ENCODE measurements at places on chromosomes 12 and 14.
A peak's percentile ranks its signal among the peaks of the same experiment; 100 is the strongest.

DNA sequence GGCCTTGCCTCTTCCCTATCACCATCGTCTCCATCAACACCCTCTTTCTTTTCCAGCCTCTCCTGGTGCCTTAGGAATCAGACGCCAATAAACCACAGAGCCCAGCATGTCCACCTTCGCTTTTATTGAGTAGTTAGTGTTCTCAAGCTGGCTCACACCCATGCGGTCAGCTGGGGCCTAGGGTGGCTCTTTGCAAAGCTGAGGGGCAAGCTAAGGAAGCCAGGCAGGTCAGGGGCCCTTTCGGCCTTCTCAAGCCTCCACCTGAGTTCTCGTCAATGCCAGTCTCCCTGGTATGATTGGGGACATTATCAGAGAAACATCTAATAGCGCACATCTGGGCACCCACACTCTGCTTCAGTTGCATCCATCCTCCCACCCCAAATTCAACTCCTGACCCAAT is 737 bp upstream of the TEX52 start:
- no peak for DNase-seq

DNA sequence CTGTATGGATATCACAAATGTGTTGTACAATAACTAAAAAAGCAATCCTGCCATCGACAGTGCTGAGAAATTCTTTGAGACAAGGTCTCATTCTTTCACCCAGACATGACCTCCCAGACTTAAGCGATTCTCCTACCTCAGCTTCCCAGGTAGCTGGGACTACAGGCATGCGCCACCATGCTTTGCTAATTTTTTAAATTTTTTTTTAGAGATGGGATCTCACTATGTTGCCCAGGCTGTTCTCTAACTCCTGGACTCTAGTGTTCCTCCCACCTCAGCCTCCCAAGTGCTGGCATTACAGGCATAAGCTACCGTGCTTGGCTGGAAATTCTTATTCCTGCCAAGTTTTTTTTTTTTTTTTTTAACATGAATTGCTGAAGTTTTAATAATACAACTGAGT is 16.5 kb upstream of the NOXRED1 start:
- no peak for DNase-seq

GRCh38 chr12:27192118-27192802 is 51.8 kb upstream of the STK38L start:
- no peak for DNase-seq

- no peak for DNase-seq
Observed at GRCh38 chr12:6211421-6211869, 11.2 kb downstream of the CD9 start.

- no peak for DNase-seq
Observed at GRCh38 chr12:71972441-71973074, 33.9 kb downstream of the TPH2 start.

DNA sequence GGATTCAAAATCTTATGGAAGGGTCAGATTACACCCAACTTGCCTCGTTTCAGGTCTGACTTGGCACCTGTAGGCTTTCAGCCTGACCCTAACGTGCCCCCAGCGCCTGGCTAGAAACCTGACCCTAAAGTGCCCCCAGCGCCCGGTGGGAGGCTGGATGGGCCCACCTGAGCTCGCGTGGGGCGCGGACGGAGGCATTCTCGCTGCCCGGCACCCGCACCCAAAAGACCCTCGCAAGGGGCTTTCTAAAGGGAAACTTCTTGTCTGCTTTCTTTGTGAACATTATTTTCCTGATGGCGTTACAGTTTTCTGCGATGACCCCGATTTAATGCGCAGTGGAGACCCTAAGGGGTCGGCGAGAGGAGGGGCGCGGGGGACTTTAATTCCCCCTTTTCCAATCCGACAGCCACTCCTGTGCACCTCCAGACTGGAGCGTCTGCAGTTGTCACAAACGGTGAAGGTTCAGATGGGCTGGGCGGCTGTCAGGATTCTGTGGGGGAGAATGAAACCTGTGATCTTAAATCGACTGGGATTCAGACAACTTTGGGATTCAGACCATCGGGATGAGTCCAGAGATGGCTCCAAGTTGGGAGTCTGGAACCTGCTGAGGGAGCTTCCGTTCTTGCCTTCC is 751 bp upstream of the HRK start:
- DNase-seq: no peak

- DNase-seq: peak; percentile 9
Observed at GRCh38 chr12:67515679-67516340, 132.7 kb upstream of the DYRK2 start.

DNA sequence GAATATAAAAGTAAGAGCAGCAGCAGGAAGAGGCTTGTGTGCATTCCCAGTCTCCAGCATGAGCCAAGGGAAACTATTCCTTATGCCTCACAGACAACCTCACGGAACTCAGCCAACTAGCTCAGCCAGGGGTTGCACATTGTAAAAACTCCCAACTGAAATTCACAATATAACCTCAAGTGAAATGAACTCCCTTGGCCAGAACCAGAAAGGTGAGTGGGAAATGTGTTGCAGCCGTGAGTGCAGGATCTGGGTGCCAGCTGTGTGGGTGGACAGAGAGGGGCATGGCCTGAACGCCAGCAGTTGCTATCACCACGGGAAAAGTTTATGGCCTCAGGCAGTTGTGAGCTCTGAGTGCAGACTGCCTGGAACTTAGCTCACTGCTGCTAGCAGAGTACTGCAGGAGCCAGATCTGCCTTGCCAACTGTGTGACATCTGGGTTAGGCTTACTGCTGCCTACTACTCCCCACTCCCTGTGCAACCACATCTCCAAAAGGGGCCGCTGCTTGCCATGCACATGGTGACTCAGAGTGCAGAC is 2.3 kb upstream of the CLEC1A start:
- no peak for DNase-seq

GRCh38 chr14:23396781-23397407 is 11.2 kb downstream of the MYH6 start:
- DNase-seq: no peak

Measured in stimulated activated CD8-positive, alpha-beta memory T cell treated with anti-CD3 and anti-CD28 coated beads, Interleukin-15, amount 100 ng/mL, for 4 hours (primary cell).